Mesothelial cell of epicardium (in vitro differentiated cells): ENCODE measurements at places on chromosomes 11 and 22.

GRCh38 chr11:72552399-72552910 is 118.1 kb upstream of the CLPB start:
- no peak for DNase-seq

DNA sequence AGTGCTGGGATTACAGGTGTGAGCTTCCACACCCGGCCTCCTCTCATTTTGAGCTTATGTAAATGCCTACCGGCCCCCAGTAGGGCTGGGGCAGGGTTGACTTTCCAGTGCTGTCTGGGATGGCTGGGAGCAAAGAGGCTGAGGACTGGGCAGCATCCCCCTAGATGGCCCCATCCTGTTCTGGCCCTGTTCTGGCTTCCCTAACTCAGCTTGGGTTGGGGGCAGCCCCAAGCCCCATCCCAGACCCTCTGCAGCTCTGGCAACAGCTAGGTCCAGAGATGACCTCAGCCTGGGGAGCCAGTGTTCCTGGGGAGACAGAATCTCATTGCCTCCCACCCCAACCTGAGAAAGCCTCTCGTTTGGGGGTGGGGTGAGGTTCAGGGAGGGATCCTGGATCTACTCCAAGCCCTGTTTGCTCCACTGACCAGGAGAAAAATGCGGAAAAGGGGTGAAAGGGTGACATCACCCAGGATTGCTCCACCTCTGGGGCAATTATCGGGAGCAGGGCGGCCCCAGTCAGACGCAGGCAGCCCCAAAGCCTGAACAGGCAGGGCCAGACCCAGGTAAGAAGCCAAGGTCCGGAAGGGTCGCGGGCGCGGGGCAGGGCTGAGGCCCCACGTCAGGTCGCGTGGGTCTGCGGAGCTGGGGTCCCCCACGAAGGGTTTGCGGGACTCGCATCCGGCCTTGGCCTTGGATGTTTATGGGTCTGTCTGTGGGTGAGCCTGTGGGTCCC is at the start of gene PNPLA2:
PNPLA2 (plus strand) TSS at position 519 of the 733 bp plus-strand sequence. CDS start 805 bp downstream, outside the sequence.
- no peak for DNase-seq

GRCh38 chr11:10051868-10052586 is 242.0 kb downstream of the SBF2 start:
- no peak for DNase-seq

- no peak for DNase-seq
Measured at GRCh38 chr22:21044931-21045584, 688 bp upstream of the LRRC74B start.

GRCh38 chr11:130585545-130585944 is 137.1 kb downstream of the ADAMTS15 start:
- DNase-seq, result no peak

- no peak for DNase-seq
Measured at GRCh38 chr11:44267750-44268613, 42.0 kb downstream of the ALX4 start.

GRCh38 chr11:45677770-45678512 is 12.5 kb upstream of the CHST1 start:
- DNase-seq, result no peak

GRCh38 chr22:29330291-29330690 is 14.8 kb upstream of the RASL10A start:
- DNase-seq, result no peak

- DNase-seq, result no peak
Measured at GRCh38 chr22:20399866-20400605, 6.1 kb downstream of the ZNF74 start.

DNA sequence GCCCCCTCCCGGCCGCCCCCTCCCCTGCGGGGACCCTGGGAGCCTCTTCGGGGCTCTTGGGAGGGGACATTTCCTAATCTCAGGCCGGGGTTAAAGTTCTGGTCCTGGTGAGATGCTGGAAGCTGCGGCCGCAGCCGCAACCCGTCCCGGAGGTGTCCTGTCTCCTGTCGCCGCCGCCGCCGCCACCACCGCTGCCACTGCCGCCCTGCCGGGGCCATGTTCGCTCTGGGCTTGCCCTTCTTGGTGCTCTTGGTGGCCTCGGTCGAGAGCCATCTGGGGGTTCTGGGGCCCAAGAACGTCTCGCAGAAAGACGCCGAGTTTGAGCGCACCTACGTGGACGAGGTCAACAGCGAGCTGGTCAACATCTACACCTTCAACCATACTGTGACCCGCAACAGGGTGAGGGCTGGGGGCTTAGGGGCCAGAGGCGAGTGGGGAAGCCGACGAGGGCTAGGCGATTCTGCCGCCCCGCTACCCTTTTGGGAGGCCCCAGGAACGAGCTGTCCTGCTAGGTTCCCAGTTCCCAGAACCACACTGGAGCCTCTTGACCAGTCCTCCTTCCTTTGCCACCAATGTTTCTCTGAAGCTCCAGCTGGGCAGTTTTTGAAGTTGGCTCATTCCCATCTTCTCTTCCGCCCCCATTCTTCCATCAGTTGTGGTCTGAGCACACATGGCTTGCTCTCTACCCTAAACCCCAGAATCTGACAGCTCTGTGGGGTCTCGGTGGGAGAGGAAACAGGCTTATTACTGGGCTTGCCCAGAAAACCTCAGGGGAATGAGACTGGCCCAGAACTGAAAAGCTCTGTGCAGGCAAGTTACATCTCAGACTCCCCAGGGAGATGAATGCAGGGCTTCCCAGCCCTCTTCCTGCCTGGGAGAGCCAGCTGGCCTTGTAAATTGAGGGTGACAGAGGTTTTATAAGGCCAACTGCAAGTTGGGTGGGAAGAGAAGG is 781 bp downstream of the SIDT2 start:
- no peak for DNase-seq

GRCh38 chr22:46484861-46485595 is 52.4 kb downstream of the CELSR1 start:
- DNase-seq, result no peak

GRCh38 chr11:79481795-79482194 is 41.0 kb upstream of the TENM4 start:
- DNase-seq, result no peak

DNA sequence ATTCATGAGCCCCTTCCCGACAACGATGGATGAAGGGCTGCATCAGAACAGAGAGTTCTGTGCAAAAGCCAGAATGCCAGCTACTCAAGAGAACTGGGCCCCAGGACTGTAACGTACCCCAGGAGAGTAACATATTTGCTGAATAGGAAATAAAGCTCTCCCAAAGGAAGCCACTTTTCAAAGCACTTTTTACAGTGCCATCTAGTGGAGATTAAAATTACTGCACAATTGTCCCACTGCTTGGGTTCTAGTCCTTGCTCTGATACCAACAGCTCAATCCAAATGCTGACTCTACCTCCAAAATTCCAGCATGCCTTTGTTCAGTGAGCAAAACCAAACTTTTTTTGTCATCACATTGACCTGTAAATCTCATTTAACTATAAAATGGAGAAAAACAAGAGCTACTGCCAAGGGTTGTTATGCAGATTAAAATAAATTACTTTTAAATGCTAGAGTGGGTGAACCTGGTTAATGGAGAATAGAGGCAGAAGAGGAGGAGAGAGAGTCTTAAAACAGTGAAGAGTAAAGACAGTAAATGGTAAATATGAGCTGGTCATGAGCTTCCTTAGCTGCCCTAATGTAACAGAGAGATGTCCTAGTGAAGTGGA is 87.6 kb upstream of the FSHB start:
- no peak for DNase-seq

DNA sequence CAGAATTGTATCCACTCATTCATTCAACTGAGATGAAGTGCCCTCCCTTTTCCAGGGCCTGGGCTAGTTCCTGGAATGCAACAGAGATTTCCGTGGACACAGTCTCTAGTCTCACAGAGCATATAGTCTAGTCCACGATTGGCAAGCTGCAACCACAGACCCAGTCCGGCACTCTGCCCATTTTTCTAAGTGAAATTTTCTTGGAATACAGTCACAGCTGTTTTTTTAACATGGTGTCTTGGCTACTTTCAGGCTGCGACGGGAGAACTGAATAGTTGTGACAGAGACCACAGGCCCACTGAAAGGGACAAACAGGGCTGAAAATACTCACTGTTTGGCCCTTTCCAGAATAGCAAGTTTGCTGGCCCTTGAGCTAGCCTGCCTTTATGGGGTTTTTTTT is 29.2 kb downstream of the ALG12 start:
- no peak for DNase-seq

GRCh38 chr11:61598374-61598773 is 17.5 kb upstream of the SYT7 start:
- DNase-seq, result no peak

GRCh38 chr22:30856741-30857502 is 111.7 kb downstream of the MORC2 start:
- DNase-seq, result no peak

DNA sequence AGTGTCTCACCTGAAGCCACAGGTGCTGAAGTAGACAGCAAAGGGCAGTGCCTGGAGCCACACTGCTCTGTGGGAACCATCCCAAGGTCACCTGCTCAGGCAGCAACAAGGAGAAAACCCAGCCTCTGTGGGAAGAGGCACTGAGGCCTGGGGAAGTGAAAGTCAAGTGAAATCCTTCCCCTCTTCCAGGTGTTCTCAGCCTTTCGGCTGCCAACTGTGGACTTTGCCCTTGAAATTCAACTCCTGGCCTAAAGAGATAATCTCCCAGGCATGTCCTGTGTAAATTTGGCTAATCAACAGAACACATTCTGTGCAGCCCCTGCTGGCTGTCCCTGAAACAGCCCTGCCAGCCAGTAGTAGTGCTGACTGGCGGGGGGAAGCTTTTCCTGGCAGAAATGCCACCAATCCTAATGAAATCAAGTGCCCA is 112.1 kb downstream of the RPL27A start:
- DNase-seq, result no peak

DNA sequence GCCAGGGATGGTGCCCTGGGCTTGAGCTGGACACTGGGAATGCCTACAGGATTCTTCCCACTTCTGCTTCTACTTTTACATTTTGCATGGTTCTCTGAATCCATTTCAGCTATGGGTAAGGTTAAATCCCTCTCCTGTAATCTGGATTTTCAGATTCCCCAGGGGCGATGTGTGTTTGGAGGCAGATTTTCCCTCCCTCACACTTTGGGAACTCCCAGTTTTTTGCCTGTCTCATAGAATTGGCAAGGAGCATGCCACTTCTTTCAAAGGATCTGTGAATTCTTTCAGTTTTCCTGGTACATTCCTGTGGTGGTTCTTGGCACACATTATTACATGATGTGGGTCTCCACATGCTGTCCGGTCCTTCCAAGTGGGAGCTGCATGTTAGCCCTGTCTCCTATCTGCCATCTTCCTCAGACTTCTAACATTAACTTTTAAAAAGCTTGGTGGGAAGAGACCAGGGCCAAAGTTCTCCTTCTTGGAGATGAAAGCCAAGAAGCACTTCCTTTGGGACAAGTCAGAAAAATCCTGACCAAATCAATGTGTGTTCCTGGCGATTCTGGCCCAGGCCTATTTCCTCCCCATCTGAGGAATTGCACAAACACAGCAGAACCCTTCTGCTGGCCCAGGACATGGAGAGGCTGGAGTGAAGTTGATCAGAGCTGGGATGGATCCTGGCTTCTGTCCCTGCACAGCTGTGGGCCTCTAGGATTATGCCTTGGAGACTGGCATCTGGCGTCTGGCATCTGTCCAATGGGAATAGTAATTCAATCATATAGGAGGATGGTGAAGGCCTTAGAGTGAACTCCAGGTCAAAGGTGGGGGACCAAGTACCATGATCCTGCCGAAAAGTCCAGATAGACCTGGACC is 5.4 kb upstream of the APOL2 start:
- DNase-seq, result no peak

- no peak for DNase-seq
Measured at GRCh38 chr11:108597736-108598355, 4.3 kb upstream of the EXPH5 start.

DNA sequence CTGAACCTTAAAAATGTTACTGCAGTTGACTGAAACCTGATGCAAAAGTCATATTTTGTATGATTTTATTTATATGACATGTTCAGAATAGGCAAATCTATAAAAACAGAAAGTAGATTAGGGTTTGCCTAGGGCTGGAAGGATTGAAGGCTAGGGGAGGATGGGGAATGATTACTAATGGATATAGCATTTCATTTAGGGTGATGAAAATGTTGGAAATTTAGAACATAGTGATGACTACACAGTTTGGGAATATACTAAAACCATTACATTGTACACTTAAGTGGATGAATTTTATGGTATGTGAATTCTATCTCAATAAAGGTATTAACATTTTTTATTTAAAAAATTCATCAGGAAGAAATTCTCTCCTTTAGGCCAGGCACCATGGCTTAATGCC is 22.9 kb upstream of the PAFAH1B2 start:
- no peak for DNase-seq

DNA sequence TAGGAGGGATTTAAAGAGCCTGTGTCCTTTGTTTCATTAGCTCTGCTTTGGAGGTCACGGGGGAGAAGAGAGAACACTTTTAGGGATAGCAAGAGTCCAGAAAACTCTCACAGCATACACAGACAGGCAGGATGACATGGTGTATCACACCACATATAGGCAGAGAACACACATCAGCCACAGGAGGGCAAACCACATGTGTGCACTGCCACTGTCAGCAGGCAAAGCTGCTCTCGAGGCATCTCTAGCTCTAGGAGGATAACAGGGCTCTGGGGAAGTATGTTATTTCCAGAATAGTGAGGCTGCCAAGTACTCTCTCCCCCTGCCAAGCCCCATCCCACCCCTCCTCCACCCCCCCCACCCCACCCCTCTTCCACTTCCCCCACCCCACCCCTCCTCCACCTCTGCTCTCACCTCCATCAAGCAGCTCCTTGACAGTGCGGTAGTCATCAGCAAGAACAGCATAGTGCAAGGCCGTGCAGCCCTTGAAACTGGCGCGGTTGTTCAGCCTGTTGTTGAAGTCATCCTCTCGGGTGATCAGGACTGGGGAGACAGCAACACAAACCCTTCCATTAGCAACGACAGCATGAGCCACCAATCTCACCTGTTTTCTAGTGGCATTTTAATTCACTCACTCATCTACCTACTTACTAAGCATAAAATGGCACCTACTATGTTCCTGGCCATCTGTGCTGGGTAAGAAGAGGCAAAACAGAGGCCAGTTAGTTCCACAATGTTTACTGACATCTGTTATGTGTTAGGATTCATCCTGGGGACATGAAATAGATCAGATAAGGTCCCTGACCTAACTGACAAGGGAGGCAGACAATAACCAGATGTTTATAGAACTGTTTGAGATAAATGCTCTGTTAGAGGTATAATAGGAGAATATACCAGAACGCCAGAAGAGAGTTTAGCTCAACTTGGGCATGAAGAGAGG is 75.6 kb downstream of the CLPB start:
- DNase-seq, result no peak

DNA sequence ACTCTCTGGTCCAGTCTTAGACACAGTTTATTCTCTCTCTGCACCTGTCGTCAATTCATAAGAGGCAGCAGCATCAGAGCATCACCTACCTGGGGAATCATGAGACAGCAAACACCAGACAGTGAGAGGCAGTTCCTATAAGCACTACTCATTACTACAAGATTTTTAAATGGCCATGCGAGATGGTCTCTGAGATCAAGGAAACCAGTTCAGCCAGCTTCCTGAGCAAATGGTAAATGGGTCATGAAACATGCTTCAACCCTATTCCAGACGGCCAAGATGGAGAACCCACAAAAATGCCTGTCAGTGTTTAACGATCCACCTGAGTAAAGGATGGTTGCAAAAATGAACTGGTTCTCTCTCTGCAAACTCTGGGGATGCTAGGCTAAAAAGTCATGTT is 52.9 kb downstream of the SYTL2 start:
- DNase-seq, result no peak

- no peak for DNase-seq
Measured at GRCh38 chr11:121636081-121636799, 183.5 kb upstream of the SORL1-AS1 start.
